NCI-H1092 treated with DMSO at 0.1 percent for 48 hours (cell line): ENCODE measurements at places on chromosomes 13 and 19.
A peak's percentile ranks its signal among the peaks of the same experiment; 100 is the strongest.

DNA sequence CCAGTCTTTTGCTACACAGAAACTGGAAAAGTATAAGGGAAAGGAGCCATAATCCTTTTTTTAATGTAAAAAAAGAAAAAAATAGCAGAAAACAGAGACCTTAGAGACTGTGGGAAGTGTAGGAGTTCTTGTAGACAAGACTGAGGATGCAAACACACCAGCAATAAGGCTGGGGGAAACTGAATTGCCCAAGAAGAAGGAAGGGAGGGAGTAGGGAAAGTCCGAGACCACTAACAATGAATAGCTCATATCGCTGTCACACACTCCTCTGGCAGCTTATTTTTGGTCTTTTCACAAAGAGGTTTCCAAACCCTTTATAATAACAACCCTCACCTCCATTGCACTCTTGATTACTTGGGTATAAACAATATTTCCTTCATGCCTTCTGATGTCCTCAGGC lies 952.0 kb downstream of the SLITRK5 start:
- no peak for DNase-seq

DNA sequence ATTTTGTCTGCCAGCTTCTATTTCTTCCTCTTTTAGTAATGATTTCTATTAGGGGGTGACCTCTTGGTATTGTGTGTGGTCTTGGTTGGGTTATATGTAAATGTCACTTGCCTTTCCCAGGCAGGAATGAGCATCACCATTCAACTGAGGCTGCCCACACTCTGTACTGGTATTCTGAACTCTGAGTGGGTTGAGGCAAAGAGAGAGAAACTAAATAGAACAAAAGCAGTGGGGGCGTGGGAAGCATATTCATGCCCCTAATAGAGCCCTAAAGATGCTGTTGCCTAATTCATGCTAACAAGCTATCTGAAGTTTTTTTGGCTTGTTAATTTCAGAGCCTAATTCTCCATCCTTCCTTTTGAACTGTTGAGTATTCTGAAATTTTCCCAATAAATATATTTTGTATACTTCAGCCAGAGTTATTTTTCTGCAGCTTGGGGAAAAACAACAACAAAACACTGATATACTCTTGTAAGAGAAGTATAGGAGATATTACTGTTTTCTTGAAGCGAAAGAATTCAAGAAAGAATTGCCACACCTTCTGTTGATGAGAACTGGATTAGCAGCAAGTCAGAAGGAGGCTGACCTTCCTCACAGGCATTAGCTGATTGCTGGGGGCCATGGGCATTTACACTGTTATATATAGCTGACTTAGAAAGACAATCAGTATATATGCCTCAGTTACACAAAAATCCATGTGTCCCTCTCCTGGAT lies 315.8 kb upstream of the KLF12 start:
- DNase-seq, result no peak

GRCh38 chr13:31060220-31060619 lies 101.5 kb downstream of the HSPH1 start:
- DNase-seq, result no peak

- DNase-seq, result peak; percentile 78
Observed at GRCh38 chr19:33795370-33796163, 1.1 kb upstream of the KCTD15 start.

- no peak for DNase-seq
Observed at GRCh38 chr19:46192992-46193650, 36.4 kb upstream of the IGFL1 start.

DNA sequence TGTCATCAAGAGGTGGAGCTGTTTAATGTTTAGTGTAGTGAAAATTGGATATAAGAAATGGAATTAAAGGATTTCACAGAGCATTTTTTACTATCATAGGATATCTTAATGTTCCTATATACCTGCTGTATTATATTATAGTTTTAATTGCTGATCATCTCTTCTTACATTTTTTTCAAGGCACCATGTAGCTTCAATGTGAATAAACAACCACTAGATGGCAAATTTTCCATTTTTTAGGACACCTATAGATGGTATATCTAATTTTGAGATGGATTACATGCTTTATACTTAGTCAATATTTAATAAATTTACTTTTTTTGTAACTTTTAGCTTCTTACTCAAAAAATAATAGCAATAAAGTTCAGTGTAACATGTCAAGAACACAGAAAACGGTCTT lies 9.0 kb upstream of the ATXN8OS start:
- DNase-seq, result peak; percentile 38

DNA sequence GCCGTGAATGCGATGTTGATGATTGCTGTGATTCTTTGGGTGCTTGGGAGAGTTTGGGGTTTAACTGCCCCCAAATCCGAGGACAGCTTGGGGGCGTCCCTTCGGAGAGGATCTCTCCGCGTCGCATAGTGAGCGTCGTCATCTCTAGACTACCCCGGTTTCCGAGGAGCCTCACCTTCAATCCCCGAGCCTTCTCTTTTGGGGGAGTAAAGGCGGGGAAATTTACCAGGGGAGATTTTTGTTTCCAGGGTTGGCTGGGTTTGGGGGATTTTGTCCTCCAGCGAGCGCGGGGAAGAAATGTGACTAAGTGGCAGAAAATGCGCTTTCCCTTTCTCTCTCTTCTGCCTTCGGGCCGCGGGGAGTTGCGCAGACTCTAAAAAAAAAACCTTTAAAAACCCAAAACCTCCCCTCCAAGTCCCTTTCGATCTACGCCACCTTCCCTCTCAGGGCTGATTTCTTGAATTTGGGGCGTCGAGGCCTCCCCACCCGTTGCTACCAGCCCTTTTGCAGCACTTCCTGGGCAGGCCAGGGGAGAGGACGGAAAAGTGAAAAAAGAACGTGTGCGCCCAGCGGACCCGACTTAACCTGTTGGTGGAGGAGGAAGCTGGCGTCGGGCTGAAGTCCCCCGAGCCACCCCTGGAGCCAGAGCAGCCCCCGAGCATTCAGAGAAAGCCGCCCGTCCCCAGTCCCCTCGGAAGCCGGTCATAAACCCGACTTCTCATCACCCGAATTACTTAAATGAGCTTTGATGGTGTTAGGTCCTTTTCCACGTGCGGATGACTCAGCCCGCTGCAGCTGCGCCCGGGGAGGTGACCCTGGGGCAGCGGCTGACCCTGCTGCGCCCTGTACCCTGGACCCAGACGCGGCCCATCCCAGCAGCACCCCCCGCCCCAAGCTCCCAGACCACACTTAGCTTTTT lies 17.7 kb downstream of the NFIX start:
- no peak for DNase-seq

DNA sequence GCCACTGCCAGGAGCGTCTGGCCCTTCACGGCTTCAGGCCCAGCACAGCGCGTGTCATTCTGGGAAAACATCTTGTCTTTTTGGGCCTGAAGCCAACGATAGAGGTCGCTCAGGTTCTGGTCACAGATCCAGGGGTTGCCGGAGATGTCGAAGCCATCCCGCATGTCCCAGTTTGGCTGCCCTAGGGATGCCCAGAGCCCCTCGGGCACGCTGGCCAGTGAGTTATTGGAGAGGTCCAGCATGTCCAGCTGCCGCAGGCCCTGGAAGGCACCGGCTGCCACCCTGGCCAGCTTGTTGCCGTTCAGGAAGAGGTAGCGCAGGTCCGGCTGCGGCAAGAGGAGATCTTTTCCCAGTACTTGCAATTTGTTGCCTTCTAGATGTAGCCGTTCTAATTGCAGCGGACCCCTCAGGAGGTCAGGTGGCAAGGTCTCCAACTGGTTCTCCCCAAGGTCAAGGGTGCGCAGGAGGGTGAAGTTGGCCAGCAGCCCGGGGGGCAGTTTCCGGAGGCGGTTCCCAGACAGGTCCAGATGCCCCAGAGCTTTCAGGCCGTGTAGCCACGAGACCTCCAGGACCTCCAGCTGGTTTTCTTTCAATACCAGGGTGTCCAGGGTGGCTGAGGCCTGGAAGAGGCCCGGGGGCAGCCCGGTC lies 1.8 kb downstream of the LRG1 start:
- no peak for DNase-seq

DNA sequence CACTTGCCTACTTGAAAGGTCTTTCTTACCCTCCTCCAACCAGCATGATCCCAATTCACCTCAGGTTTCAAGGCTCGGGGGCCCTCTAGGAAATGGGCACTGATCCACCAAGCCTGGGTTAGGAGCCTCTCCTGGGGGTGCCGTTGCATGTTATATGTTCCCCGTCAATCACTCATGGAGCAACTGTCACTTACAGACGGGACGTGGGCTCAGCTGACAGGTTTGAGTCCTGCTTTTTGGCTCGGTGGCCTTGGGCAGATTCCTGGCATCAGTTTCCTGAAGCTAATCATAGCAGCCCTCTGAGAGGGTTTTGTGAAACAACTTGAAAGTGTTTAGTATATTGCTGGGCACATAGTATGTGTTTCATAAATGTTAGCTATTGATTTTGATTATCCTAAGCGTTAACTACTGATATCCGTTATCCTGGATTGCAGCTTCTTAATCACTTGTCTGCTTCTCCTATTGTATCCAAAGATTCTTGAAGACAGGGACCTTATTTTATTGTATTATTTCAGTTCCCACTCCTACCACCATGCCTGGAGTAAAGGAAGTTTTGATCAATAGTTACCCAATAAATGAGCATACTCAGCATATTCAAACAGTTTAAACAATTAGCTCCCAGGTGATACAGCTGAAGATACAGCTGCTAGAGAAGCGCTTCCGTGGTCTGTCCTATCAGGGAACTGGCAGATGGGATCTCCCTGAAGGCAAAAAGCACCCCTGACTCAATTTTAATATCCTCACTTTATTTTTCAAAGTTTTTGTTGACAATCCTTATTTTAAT lies 57.9 kb downstream of the RFC3 start:
- no peak for DNase-seq

DNA sequence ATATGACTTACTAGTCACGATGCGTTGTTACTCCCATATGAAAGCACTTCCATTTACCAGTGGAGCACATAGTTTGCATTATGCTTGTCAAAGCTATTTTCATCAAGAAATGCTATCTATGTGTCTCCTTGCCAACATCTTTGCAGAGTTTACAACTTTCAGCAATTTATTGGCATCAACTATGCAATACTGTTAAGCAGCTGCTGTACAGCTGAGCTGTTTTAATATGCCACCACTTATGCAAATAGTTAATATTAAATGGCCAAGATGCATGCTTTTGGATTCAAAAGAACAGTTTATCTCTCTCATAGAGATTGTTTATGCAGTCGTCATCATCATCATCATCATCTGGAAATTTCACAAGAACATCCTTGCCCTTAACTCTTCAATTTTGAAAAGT lies 67.9 kb upstream of the KLF5 start:
- no peak for DNase-seq

- no peak for DNase-seq
Observed at GRCh38 chr19:2136796-2137195, 14.6 kb downstream of the AP3D1 start.

DNA sequence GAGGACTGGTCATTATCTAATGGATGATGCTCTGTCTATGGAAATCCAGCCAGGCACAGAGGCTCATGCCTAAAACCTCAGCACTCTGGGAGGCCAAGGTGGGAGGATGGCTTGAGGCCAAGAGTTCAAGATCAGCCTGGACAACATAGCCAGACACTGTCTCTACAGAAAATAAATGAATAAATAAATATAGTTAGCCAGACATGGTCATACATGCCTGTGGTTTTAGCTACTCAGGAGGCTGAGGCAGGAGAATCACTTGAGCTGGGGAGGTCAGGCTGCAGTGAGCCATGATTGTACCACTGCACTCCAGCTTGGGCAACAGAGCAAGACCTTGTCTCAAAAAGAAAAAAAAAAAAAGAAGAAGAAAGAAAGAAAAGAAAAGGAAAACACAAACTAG lies 234.7 kb downstream of the TSHZ3 start:
- no peak for DNase-seq

GRCh38 chr13:35794734-35795389 lies 318.4 kb upstream of the MAB21L1 start:
- no peak for DNase-seq

- no peak for DNase-seq
Observed at GRCh38 chr13:106532111-106532929, 3.1 kb downstream of the EFNB2 start.

- DNase-seq, result no peak
Observed at GRCh38 chr19:5017235-5017634, 48.3 kb downstream of the KDM4B start.

GRCh38 chr19:7304200-7304599 lies 10.0 kb upstream of the INSR start:
- DNase-seq, result no peak

DNA sequence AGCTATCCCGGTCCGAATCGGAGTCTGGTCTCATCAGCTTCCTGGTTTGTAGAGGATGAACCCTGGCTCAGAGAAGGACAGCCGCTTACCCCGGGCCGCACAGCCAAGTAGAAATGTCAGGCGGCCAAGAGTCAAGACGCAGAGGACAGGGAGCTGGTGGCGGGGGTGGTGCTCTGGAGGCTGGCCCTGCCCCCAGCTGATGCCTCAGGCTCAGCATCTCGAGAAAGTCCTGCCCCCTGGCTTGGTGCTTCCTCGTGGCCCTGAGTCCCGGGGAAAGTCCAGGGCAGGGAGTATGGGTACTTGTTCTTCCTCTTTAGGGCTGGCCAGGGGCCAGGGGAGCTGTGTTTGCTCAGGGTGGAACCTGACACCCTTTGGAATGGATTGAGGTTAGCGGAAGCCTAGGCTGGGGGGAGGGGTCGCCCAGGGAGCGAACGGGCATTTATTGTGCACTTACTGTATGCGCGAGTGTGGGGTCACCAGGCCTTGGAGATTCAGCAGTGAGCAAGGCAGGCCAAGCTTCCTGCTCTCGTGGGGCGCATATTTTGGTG lies 2.2 kb downstream of the TJP3 start:
- DNase-seq, result peak; percentile 48

- no peak for DNase-seq
Observed at GRCh38 chr13:20090349-20090748, 70.5 kb downstream of the GJA3 start.

- no peak for DNase-seq
Observed at GRCh38 chr19:55636723-55637122, 4.1 kb upstream of the ZNF580 start.

DNA sequence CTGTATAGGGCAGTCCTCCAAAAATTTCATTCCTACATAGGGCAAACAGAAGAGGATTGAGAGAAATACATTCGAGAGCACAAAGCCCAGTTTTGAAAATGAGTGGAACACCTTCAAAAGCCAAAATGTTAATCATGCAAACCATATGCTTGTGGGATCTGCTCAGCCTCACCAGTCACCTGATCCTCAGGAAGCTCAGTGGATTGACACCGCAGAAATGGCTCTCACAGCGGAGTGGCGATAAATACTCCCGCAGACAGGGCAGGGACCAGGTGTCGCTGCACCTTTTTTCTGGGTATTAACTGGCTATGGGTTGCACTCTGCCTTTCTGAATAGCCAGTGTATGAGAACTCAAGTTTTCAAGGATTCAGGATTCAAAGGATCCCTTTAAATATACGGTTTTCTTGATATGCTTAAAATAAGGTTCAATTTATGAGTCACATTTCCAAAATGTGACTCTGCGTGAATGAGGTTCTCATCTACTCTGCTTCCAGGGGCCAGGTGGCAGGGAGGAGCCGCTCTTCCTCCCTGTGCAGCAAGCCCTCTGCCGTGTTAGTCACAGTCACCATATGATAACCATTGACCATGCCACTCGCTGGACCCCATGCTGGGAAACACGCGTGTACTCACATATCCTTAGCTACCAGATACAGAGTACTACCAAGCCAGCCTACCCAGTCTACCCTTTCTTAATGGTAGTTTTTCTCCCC lies 18.3 kb upstream of the DHRS12 start:
- DNase-seq, result no peak
